Spinal cord (tissue), 10 donors: ENCODE measurements at places on chromosomes 7 and 10. TPM values are rescaled to one million over a fixed set of nuclear protein-coding genes. Genes with fewer than 3 reads are reported as not detected.

MOGAT3 gene
- not detected for total RNA-seq

DNA sequence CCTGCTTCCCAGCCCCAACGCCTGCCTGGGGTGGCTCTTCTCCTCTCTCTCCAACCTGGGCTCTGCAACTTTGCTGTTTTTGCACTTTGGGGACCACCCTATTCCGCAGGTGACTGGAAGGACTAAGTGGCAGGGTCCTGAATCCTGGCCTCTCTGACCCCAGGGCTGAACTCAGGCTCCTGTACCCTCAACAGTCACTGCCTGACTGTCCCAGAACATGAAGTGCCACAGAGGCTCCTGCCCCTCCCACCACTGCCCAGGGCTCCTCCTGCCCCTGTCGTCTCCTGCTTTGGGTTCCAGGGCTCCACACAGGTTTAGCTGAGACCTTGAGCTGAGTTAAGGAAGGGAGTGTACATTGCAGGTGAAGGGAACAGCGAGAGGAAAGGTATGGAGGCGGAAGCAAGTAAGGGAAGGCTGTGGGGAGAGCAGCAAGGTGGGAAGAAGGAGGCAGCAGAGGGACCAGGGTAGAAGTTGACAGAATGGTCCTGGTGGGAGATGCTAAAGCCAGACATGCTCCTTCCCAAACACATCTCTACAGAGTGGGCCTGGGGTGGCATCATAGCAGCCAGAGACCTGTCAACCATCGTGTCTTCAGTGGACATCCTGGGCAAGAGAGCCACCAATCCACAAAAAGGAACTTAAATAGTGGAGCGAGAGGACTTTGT is 5.7 kb upstream of the GRID1 start:
- peaks cover 23% of the 10 kb centered on the region for H3K27me3 ChIP-seq
- H3K4me1 ChIP-seq: peaks cover 23% of the 10 kb centered on the region
- no peaks in the 10 kb centered on the region for H3K36me3 ChIP-seq
- no peak overlapping the region for H3K4me3 ChIP-seq
- no peak for DNase-seq
- H3K27ac ChIP-seq: no peak overlapping the region

MSS51 gene
- 3.2 TPM for total RNA-seq

UPK3B gene
- 0.89 TPM for total RNA-seq

DNA sequence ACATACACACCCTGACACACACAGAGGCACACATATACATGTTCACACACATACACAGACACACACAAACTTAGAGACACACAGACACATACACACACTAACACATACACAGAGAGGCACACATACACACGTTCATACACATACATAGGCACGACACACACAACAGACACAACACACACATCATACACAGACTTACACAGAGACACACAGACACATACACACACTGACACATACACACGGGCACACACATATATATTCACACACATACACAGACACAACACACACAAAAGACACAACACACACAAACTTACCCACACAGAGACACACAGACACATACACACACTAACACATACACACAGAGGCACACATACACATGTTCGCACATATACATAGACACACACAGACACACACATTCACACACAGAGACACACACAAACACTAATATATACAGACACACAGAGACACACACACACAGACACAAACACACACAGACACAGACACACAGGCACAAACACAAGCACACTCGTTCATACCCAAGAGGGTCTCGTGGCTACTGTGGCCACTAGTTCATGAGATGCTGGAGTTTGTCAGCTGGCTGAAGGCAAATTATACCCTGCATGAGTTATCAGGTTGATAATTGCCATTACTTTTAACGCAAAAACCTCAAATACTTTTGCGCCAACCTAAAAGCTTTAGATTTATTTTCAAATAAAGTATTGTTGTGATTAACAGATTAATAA is 17.7 kb upstream of the KLF6 start:
- peaks cover 7% of the 10 kb centered on the region for H3K4me1 ChIP-seq
- no peaks in the 10 kb centered on the region for H3K27me3 ChIP-seq
- no peak for DNase-seq
- H3K27ac ChIP-seq: no peak overlapping the region

AOAH gene
- total RNA-seq: 5.3 TPM
